ENCODE measurements at places on chromosomes 1 and 21.

DNA sequence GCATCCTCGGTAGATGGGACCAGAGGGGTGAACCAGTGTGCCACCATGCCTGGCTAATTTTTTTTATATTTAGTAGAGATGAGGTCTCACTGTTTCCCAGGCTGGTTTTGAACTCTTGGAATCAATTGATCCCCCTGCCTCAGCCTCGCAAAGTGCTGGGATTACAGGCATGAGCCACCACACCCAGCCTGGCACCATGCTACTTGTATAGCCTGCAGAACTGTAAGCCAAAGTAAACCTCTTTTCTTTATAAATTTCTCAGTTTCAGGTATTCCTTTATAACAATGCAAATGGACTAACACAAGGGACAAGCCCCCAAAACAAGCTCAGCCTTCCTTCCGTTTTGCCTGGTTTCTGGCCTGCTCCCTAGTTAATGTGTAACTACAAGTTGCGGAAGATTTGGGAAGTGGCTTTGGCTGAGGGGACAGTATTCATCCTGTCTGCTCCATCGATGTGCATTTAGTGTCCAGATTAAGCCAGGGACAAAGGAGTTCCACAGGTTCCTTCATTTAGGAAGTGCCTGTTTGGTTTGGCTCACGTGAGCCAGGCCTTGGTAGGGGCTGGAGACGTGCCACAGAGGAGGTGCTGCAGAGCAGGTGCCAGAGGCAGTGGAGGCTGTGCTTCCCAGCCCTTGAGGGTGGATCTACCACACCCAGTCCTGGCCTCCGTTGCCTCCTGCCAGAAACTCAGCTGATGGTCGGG lies 4.4 kb downstream of the AVPR1B start:
- DNase-seq = no peak

DNA sequence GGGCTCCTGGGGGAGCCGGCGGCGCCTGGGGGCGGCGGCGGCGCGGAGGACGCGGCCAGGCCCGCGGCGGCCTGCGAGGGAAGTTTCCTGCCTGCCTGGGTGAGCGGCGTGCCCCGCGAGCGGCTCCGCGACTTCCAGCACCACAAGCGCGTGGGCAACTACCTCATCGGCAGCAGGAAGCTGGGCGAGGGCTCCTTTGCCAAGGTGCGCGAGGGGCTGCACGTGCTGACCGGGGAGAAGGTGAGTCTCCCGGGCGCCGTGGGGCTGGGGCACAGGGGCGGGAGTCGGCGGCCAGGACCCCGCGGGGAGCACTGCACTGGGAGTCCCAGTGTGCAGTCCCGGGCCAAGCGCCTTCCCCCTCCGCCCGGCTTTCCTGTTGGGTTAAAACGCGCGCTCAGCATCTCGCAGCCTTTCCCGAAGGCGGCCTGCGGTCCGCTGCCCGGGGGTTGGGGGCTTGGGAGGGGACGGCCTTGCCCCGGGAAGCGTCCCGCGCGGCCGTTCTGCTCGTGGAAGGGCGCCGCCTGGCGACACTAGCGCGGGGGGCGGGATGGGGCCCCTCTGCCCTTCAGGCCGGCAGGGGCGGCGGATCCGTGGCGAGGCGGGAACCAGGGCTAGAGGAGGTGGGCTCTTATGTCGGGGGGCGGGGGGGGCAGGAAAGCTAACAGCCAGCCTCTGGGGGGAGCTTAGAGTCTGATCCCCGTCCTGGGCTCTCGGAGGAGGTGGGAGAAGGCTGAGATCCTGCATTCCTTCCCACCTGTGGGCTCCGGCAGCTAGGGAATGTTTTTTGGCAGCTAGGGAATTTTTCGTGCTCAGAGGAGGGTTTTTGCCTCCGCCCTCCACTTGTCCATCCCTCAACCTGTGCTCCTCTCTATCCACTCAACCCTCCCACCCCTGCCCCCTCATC lies 1.1 kb downstream of the HUNK start:
- DNase-seq = peak; percentile 47

DNA sequence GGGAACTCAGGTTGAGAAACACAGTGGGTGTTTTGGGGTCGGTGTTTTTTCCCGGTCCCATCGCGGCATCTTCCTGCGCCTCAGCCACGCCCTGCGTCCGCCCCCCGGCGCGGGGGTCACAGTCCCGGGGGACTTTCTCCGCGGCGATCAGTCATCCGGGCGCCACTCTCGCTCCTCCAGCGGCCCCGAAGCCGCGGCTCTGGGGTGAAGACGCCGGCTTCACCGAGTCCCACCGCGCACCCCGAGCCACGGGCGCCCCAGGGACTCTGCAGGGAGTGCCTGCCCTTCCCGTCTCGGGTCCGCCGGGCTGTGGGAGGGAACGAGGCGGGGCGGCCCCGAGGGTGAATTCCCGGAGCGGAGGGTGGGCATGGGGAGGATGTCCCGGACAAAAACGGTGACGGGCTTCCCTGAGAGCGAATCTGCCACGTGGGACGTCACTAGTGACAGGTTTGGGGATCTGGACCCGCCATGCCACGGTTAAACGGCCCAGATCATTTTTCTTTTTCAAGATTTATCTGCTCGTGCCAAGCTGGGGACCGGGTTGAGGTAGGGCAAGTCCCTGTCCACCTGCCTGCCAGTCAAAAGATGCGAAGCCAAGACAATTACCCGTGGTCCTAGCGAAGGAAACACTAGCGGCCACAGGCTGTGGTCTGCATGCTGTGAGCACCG lies 717 bp upstream of the BATF3 start:
- DNase-seq = no peak

DNA sequence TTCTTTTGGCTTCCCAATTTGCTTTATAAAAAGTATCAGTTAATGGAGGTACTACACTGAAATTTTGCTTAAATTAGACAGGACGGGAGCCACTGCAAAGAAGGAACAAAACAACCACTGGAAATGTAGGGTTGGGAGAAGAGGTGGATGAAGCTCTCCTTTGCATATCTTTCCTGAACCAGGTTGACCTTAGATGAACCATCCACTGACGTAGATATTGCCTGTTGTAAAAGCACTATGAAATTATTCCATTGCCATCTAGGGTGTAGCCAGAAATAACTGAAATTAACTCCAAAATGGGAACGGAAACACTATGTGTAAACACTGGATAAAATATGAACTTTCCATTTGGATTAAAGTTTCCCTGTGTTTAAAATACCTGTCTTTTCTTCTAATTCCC lies 1.2 kb upstream of the ABL2 start:
- DNase-seq = no peak

DNA sequence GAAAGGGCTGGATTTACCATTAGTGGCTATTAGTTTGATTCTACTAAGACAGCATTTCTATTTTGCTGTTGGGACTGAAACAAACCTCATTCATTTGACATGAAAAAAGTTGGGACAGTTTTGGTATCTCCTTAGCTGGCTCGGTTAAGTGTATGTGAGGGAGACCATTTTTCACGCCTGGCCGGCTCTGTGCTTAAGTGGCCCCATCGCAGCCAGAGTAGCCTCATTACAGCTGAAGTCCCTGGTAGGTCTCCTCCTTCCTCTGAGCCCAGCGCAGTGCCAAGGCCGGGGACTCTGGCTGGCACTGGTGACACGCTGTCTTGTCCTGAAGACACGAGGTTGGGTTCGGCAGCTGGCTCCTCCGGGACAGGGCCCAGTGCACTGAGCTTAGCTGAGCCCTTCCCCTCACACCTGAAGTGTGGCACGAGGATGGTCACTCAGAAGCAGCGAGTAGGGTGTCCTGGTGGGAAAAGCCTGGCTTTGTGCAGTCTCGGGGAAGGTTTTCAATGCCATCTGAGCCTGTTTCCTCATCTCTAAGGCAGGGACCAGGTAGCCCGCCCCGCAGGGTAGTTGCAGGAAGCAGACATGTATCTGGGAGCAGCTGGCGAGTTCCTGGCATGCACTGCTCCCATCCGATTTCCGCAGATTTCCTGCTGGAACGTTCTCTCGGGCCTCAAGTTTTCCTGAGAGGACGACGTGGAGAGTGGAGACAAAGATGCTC lies 196.5 kb downstream of the DYRK1A start:
- no peak for DNase-seq

DNA sequence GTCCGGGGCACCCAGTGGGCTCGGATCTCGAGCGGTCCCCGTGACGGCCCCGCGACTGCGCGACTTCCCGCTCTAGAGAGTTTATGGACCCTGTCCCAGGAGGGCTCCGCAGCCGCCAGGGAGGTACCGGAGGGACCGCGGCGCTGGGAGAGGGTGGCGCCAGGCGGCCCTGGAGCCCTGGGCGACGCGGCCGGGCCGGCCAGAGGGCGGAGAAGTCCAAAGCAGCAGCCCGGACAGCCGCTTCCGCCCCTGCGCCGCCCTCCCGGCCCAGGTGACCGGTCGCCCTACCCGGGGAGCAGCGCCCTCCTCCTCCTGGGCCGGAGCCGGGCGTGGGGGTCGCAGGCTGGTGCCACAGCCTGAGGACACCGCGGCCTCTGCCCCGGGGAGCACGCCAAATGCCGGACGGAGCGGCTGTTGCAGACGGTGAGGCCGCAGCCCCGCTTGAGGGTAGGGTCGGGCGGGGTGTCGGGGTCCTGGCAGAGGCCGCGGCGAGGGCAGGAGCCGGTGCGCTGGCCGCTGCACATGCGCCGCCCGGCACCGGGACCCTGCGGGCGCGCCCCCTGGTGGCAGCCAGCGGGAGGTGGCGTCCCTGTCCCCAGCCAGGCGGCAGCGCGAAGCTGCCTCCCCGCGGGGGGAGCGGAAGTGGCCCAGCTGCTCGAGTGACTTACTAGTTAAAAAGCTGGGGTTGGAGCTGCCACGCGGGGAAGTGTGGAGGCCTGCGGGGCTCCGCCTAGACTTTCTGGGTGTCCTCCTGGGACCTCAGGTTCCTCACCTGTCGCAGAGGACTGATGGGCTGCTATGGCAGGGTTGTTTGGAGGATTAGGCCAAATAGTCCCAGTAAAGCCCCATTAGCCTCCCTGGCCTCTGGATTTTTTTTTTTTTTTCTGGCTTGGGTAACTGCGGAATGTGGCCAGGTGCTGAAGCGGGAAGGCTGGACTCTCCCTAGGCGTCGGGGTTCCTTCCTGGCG lies 20.9 kb upstream of the ZNF678 start:
- DNase-seq = peak; percentile 57
